Progenitor cell of endocrine pancreas (in vitro differentiated cells): ENCODE measurements at places on chromosomes 12 and 14. TPM values are rescaled to one million over a fixed set of nuclear protein-coding genes. Genes with fewer than 3 reads are reported as not detected.

DNA sequence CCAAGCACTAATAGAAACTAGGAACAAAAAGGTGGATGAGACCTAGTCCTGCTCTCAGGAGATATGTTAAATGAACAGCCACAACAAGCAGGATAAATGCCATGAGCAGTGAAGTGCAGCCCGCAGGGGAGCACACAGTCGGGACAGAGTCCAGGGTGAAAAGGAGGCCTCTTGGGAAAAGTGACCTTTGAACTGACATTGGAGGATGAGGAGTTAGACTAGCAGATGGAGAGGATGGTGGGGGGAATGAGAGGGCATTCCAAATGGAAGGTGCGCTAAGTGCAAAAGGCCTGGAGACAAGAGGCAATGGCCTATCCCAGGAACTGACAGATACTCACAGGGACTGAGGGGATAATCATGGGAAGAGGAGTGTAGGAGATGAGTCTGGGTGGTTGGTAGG lies 4.5 kb downstream of the OS9 start:
- DNase-seq: no peak

- no peak for DNase-seq
Observed at GRCh38 chr14:86501611-86502010, 971.7 kb downstream of the FLRT2 start.

DNA sequence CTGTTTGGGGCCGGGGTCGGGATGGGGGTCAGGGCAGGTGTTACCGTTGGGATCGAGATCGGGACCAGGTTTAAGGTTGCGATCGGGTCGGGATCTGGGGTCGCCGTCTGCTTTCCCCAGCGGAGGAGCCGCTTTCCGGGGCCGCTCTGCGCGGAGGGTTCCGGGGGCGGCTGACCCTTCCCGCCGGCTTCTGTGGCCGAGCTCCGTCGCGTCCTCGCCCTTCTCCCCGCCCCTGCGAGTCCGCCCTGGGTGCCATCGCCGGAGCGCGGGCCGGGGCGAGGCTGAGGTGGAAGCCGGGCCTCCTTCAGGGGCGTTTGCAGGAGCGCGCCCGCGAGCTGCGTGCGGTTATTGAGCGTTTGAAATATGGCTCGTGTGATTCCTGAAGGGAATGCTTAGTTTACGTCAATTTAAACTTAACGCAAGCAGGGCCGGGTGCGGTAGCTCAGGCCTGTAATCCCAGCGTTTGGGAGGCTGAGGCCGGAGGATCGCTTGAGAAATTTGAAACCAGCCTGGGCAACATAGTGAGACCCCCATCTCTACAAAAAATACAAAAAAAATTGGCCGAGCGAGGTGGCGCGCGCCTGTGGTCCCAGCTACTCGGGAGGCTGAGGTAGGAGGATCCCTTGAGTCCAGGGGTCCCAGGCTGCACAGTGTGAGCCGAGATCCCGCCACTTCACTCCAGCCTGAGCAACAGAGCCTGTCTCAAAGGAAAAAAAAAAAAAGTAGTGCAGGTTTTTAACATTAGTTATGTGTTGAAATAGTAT lies 620 bp downstream of the PGAM5 start:
- DNase-seq: peak; percentile 30

The IL31 gene
- not detected in 2 replicates for total RNA-seq

- no peak for DNase-seq
Observed at GRCh38 chr12:10130042-10130441, at the start of gene CLEC7A. Gene CLEC7A (minus strand): TSS chr12:10130199. CDS start chr12:10130082, 117 bp downstream.

DNA sequence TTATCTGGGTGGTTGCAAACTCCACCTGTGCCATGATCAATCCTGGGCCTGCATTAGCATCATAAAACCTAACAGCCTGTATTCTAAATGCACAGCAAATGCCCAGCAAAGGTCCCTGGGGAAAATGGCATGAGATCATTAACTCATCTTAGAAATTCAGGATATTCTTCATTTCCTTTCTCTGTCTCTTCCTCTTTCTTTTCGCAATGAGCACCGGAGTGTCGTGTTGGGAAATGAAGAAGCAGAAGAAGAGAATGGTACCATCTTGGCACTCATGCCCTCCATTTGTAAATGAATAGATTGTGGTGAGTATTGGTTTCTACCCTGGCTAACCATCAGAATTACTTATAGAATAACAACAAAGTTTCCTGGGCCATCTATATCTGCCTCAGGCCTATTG lies 193.6 kb downstream of the GALC start:
- DNase-seq: no peak

DNA sequence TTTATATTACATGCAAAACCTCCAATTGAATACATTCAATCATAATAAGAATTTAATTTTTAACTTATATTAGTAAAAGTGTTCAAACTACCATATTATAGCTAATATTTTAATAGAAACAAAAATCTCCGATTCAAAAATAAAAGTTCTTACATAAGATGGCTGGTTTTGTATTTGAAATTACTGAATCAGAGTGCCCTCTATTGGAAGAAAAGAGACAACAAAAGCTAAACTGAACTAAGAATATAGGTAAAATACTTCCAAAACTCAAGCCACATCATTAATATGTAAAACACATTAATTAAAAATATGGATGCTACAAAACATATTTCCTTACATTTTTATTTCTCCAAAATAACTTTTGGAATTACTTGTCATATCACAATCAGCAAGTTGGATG lies 120.3 kb downstream of the GARIN6 start:
- DNase-seq: no peak

GRCh38 chr14:105602243-105602750 lies 75.9 kb downstream of the TMEM121 start:
- no peak for DNase-seq

DNA sequence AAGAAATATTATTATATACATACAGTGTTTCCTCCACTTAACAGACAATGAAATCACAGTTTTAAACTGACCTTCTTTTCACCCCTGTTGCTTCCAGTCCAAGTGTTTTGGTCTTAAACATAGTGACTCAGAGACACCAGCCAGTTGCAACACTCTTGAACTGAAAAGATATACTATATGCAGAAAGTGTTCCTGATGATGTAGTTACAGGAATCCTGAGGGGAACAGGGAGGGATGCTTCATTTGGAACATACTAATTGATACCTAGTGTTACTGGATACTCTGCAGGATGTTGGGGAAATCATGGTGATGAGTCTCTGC lies 420.8 kb downstream of the CCDC91 start:
- DNase-seq: no peak

DNA sequence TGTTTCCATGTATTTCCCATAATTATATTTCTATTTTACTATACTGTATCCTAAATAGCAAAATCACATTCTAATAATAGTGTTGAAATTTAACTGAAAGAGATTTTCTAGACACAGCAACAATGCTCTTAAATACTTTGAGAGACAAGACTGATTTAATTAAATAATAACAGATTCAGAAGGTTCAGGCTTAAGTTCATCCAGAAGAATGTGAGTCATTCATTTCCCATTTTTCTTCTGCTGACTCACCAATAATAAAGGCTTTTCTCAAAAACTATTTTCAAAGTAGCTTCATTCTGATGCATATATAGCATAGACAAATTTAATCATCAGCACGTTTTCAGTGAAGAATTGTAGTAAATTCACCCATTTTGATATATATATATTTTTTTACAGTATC lies 481.4 kb downstream of the MDGA2 start:
- no peak for DNase-seq

The KRT79 gene
- not detected in 2 replicates for total RNA-seq
